Left ventricle myocardium inferior (tissue), 1 donor: ENCODE measurements at places on chromosomes 7 and 10. TPM values are rescaled to one million over a fixed set of nuclear protein-coding genes. Genes with fewer than 3 reads are reported as not detected.

DNA sequence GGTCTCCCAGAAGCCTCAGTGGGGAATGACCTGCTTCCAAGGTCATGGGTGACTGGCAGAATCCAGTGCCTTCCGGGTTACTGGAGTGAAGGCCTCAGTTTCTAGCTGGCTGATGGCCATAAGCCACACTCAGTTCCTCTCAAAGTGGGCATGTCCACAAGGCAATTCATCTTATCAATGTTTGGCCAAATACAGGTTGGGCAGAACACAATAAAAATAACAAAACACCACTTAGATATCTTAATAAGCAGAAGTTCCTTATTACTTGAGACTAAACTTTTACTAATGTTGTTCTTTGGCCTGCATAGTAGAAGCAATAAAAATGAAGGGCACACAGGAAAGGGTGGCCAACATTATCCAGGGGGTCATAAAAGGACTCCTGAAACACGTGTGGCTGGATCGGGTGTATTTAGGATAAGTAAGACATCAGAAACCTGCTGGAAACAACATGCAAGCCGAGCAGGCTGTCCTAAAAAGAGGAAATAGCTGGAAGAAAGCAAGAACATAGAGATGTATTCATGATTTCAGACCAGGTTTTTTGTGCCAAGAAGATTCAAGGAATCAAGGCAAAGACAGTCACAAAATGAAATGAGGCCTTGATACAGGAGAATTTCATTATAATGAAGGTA, 19.6 kb upstream of the AKR1C2 start:
- DNase-seq, result no peak

GRCh38 chr10:7702288-7702812, 766 bp upstream of the ITIH2 start:
- DNase-seq, result no peak

The ADCY1 gene
- 2.8 TPM for total RNA-seq

The CREB5 gene
- total RNA-seq, result 9.8 TPM
